Effector memory CD4-positive, alpha-beta T cell (primary cell): ENCODE measurements at places on chromosomes 12 and 14.
A peak's percentile ranks its signal among the peaks of the same experiment; 100 is the strongest.

DNA sequence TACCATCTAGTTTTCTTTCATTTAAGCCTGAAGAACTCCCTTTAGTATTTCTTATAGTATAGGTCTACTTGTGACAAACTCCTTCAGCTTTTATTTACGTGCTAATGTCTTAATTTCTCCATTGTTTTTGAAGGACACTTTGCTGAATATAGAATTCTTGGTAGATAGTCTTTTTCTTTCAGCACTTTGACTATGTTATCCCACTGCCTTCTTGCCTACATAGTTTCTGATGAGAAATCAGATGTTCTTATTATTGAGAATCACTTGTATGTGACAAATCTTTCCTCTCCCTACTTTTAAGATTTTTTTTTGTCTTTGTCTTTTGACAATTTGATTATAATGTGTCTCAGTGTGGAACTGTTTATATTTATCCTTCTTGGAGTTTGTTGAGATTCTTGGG is 5.1 kb upstream of the MIS18BP1 start:
- no peak for DNase-seq

DNA sequence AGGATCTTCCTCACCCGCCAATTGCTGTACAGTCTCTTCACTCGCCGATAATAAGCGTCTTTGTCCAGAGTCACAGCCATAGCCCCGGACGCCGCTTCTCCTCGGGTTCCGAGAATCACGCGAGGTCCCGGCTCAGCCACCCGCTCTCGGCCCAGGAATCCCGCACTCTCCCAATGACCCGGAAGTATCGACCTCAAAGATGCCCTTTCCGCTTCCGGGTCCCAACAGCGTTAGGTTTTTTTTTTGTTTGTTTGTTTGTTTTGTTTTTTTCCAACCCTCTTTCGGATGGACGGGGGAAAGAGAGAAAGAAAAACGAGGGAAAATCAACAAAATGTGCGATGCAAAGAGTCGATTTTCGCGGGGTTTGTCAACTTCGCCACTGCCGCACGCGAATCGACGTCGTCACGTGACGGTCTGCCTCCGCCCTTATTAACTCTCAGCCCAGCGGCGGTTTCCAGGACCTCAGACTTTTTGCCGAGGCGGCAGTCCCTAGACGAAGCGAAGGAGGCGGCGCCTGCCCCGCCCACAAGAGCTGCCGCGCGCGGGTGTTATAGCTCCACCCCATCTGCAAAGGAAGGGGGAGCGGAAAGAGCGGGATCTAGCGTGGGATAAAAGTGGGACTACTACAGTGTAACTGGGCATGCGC is at the start of gene SUPT16H:
Gene SUPT16H (minus strand): TSS at position 172 of the 646 bp plus-strand sequence. CDS start 92 bp downstream, at position 80.
- peak; percentile 87 for DNase-seq

DNA sequence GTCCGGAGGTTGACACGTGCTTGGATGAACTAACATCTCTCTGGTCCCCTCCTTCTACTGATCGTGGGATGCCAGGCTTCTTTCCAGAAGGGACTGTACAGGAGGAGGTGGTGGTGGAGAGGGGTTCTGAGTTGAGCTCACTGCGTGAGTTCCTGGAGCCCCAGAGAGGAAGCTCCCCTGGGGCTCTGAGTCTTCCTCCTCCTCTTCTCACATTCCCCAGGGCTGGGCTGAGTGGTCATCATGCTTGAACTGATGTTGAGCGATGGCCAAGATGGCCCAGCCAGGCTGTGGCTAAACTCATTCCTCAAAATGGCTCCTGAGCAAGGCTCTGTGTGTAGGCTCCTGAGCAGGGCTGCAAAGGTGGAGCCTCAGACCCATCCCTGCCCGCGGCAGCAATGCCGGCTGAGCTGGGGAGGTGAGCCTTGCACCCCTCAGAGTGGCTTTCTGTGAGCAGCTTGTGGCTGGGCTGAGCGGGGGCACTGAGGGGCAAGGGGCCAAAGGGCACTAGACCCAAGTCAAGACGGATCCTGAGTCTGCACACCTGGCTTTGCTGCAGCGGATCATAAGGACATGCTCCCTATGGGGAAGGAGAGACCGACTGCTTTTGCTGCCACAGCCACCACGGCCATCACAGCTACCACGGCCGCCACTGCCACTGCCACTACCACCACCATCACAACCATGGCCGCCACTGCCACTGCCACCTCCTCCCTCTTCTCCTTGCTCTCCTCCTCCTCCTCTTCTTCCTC is 35.4 kb downstream of the MEG3 start:
- DNase-seq, result no peak

DNA sequence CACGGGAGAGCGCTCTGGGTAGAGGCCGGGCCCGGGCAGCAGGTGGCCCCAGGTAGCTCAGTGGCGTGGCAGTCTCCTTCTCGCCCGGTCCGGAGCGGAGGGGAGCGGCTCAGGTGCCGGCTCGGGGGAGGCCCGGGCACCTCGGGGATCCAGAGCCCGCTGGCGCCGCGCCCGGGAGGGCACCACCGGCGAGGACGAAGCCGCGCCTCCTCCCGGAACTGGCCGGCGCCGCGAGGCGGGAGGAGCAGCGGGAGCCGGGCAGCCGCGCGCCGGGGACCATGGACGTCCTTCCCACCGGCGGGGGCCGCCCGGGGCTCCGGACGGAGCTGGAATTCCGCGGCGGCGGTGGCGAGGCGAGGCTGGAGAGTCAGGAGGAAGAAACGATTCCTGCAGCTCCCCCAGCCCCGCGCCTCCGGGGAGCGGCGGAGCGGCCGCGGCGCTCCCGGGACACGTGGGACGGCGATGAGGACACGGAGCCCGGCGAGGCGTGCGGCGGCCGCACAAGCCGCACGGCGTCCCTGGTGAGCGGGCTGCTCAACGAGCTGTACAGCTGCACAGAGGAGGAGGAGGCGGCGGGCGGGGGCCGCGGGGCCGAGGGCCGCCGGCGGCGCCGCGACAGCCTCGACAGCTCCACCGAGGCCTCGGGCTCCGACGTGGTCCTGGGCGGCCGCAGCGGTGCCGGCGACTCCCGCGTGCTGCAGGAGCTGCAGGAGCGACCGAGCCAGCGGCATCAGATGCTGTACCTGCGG is 21.5 kb upstream of the GNS start:
- DNase-seq, result no peak

DNA sequence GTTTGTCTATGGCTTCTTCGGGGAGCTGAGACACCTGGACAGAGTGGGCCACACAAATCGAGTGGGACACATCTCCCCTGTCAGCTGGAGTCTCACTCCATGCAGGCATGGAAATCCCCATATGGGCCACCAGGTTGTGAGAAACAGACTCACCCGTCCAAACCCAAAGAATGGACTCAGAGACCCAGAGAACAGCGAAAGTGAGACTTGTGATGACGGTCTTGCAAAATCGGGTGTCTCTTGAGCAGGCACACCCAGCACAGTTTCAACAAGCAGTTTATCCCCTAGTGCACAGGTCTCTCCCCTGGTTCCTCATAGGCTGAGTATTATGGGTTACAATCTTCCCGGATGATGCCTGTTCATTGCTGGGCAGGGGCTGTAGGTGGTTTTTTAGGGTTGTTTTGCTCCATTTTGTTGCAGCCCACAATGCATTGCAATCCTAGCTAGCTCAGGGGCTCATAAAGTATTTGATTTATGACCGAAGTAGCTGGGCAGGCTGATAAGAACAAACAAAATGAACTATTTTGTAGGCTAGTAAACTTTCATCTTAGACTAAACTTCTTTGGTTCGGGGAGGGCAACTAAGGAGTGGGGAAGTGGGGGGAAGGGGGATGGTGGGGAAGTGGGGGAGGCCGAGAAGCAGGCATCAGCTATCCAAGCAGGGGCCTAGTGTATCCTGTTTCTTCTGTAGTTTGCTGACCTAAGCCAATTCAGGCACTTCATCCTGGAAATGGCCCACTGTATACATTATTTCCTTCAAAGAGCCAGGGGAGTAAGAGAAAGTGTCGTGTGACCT is 45.3 kb downstream of the IQSEC3 start:
- DNase-seq, result no peak

- DNase-seq, result no peak
Measured at GRCh38 chr12:5905757-5906156, 39.3 kb downstream of the ANO2 start.

DNA sequence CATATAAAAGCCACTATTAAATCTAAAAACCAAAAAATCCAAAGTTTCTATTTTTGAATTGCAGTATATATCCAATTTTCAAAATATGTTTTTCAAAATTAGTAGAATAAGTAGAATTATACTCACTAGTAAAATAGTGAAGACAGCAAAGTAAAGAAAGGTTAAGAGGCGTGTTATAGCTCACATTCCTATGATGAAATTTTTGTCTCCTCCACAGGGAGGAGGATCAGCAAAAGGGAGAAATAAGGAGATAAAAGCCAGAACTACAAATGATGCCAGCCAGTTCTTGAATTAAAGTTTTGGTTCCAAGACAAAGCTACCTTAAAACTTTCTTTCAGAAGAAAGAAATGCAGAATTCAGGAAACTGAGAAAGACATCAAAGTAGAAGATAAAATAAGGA is 50.0 kb downstream of the C2CD5 start:
- DNase-seq, result no peak

DNA sequence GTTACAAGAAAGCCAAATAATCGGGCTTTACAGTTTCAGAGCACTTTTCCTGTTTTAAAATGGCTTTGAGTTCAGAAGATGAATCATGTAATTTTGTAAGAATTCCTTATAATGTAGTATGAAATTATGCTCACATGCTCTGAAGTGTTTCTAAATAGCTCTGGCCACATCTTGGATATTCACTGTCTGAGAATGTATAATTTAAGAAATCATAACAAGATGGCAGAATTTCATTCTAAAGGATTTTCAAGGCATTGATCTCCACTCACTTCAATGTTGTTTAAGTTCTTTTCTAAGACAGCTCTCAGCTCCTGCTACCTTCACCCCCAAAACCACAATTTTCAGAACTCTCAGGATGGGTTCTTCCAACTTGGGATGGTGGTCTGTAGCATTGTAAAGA is 180.1 kb downstream of the DACT1 start:
- no peak for DNase-seq
